DMS53 (cell line): ENCODE measurements at places on chromosomes 4 and X.
A peak's percentile ranks its signal among the peaks of the same experiment; 100 is the strongest.

DNA sequence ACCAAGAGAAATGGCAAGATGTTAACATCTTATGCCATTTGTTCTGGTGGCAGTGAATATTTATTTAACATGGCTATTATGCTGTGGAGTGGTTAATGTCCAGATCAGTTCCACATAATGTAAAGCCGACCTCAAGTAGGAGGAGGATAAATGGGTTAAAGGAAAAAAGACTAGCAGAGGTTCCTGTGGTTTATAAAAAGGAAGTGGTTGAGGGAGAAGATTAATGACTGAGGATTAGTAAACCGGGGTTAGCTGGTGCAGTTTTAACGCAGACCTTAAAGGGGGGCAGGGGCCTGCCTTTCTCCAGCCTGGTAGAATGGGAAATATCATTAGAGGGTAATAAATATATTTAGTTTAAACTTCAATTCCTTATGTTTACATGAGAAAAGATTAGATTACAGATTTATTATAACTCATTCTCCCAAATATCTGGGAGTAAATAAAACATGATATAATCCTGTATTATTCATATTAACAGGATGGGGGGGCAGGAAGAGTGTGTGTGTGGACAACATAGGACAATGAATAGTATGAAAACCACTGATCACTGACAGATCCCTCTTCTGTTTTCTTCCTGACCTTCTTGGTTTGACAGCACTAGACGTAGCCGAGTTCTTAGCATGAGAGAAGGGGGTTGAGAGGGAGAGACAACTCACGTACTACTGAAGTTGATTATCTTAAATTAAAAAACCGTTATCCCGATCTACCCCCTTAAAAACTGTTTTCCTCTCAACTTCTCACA lies 124.1 kb upstream of the LIMCH1 start:
- DNase-seq: no peak

DNA sequence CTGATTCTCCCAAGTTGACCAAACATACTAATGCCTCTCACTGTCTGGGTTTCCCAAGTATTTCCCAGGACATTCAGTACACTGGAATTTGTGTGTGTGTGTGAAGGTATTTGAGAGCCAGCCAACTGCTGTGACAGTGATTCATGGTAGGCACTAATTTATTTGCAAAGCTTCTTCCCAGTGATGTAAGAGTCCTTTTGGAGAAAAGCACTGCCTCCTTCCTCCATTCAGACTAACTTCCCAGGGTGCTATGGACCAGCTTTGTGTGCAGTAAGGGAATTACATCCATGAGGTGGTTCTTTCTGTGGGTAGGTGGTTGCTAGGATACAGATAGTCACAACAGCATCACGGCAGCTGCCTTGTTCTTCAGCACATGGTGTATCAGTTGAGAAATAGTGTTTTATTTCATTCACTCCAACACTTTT lies 8.7 kb downstream of the EGF start:
- DNase-seq: peak; percentile 55

DNA sequence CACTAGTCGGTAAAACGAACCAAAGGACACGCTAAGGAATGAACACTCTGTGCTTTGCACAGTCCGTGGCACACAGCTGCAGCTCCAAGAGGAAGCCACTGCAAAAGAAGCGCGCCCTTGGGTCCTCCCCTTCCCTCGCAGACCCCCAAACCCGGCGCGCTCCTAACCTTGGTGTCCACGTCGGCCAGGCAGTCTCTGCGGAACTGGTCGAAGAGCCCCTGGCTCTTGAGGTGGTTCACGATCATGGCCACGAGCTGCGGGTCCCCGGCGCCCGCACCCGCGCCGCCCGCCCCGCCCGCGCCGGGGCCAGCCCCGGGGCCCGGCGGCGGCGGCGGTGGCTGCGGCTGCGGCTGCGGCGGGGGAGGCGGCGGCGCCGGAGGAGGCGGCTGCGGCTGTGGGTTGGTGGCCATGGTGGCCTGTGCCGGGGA lies 333 bp downstream of the BOD1L1 start:
- DNase-seq: no peak

DNA sequence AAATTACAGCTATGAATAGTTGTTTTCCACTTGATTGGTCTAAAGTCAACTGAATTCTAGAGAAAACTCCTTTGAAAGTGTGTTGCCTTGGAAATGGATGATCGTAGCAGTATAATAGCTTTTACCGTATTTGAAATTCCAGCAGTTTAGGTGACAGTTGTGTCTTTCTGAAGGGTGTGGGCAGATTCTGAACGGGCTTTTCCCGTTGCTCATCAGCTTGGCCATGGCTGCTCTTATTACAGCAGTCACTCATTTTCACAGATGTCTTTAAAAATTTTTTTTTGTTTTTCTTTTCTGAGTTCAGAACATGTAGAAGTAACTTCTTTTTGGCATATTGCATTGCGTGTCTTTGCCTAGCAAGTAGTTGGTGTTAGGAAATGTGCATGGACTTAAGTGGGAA lies 69.6 kb upstream of the SLC4A4 start:
- no peak for DNase-seq
